Activated CD4-positive, alpha-beta T cell treated with anti-CD3 and anti-CD28 coated beads, Interleukin-2, Interleukin-4, amounts not matched to agents 100 ng/mL and 50 ng/mL, durations not matched to agents 16 hours and 8 hours (primary cell): ENCODE measurements at places on chromosomes 6 and 20.
A peak's percentile ranks its signal among the peaks of the same experiment; 100 is the strongest.

GRCh38 chr6:137423451-137424168 is 70.6 kb downstream of the OLIG3 start:
- no peak for DNase-seq

GRCh38 chr20:38255393-38255792 is 5.1 kb downstream of the KIAA1755 start:
- DNase-seq: no peak

GRCh38 chr6:134266776-134267175 is 51.1 kb downstream of the SGK1 start:
- DNase-seq: no peak

GRCh38 chr20:8854571-8854970 is 214.3 kb upstream of the PLCB4 start:
- DNase-seq: no peak

- no peak for DNase-seq
Observed at GRCh38 chr6:128641703-128642102, 121.3 kb upstream of the PTPRK start.

DNA sequence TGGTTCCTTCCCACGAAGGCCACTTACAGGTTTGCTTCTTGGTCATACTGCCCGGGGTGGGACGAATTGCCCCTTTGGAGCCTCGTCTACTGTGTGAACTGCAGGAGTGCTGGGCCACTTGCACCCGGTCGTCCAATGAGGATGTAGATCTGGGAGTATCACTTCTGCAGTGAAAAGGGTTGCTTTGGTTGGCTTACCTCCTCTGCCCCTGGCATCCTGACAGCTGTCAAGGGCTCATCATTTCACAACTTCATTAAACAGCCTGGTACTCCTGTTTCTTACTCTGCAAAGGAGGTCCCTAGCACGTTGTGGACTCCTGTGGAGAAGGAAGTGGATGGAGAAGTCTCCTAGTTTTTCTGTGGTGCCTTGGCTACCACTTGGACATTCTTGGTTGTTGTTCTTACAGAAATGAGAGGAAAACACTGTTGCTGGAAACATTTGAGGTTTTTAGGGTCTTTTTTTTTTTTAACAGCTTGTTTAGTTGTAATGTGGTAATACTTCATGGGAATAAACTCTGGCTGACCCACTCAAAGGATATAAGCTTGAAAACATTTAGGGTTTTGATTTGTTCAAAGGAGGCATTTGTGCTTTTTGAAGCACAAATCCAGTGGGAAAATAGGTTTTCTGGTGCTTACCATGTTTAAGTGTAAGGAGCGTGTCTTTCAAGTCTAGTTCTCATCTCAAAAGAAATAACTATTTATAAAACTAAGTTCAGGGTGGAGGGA is 60.7 kb downstream of the AKAP12 start:
- no peak for DNase-seq

GRCh38 chr6:36296240-36296639 is 26.4 kb downstream of the PNPLA1 start:
- DNase-seq: no peak

DNA sequence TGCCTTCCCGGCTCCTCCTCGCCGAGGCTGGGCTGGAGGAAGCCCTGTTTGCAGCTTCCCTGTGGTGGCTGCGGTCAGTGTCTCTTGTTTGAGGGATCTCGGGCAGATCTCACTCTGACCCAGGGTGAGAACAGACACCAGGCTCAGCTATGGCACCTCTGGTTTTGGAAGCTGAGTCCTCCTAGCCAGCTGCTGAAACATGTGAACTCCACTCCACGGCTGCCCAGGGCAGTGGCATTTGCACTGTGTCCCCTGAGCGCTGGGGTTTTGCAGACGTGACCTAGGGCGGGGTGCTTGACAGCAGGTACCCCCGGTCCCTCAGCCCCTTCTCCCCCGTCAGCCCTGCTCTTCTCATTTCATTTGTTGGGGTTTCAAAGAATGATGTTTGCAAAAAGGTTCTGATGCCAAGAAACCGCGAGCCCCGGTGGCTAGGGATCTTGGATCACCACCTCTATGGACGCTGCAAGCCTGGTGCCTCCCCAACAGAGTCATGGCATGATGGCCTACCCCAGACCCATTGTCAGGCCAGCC is 55.0 kb upstream of the DACT2 start:
- no peak for DNase-seq

DNA sequence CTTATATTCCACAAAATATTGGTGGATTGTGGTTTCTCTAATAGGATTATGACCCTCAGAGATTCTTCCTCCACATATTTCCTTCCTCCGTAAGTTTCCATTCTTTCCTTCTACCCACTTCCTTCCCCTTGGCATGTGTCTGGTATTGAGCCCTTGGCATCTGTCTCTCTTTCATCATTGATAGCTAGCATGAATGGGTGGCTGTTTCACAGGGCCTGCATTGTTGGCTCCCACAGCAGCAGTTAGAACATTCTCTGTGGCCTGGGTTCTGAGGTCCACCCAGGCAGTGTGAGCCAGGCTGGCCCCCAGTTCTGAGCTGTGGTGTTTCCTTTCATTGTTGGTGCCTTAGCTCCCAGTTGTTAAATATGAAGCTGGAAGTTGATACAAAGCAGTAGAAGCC is 125.3 kb downstream of the ANKS1A start:
- DNase-seq: no peak

- no peak for DNase-seq
Observed at GRCh38 chr6:79239536-79240168, 5.2 kb upstream of the HMGN3 start.

GRCh38 chr6:72654071-72654621 is 32.3 kb downstream of the KCNQ5 start:
- DNase-seq: no peak

- peak; percentile 3 for DNase-seq
Observed at GRCh38 chr20:25484911-25485511, 77.5 kb downstream of the GINS1 start.

GRCh38 chr6:34696189-34696738 is 303 bp downstream of the ILRUN start:
- DNase-seq: no peak

DNA sequence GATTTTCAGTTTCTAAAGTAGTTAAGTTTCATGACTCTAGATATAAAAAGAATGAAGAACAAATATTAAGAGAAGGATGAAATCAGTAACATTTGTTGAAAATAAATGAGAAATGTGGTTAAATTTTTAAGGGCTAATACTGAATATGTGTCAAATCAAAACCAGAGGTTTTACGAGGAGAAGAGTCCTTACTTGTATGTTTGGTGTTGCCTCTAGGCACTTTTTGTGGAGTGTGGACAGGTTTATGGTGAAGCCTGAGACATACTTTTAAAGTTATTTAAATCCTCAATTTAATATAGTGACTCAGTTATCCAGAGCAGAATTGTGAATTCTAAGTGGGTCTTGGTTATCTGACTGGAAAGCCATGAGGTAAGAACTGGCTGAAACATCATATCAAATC is 68.7 kb downstream of the COL19A1 start:
- DNase-seq: no peak

- DNase-seq: no peak
Observed at GRCh38 chr20:11522366-11522741, 395.3 kb upstream of the BTBD3 start.

DNA sequence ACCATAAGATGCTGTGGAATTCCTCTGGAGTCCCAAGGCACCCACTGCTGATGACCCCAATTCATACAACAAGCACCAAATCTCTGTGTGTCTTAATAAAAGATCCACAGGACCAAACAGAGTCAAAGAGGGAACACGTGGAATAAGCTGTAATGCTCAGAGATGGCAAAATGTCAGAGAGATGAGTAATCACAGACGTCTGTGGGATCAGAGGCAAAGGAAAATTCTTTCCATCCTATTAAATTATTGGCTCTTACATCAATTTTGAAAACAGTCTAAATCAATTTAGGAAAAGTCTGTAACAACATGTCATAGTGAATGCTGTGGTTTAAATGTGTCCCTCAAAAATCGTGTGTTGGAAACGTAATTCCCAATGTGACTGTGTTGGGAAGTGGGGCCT is 17.5 kb upstream of the SAMD3 start:
- DNase-seq: no peak

- no peak for DNase-seq
Observed at GRCh38 chr6:114520976-114521375, 178.2 kb upstream of the HS3ST5 start.

- no peak for DNase-seq
Observed at GRCh38 chr6:67594366-67594765, 1040.7 kb upstream of the ADGRB3 start.

- no peak for DNase-seq
Observed at GRCh38 chr6:156916130-156916801, 139.1 kb downstream of the ARID1B start.

- DNase-seq: peak; percentile 84
Observed at GRCh38 chr20:49928411-49929141, 7.6 kb upstream of the RNF114 start.

- DNase-seq: no peak
Observed at GRCh38 chr6:98848539-98849242, 14.3 kb downstream of the POU3F2 start.

- DNase-seq: no peak
Observed at GRCh38 chr6:38796850-38797249, 81.7 kb downstream of the DNAH8 start.

- DNase-seq: no peak
Observed at GRCh38 chr6:90118069-90118468, 178.6 kb downstream of the BACH2 start.

GRCh38 chr20:56391596-56392131 is 351 bp downstream of the AURKA start:
- no peak for DNase-seq

GRCh38 chr6:129597023-129597713 is 112.8 kb downstream of the ARHGAP18 start:
- DNase-seq: no peak

DNA sequence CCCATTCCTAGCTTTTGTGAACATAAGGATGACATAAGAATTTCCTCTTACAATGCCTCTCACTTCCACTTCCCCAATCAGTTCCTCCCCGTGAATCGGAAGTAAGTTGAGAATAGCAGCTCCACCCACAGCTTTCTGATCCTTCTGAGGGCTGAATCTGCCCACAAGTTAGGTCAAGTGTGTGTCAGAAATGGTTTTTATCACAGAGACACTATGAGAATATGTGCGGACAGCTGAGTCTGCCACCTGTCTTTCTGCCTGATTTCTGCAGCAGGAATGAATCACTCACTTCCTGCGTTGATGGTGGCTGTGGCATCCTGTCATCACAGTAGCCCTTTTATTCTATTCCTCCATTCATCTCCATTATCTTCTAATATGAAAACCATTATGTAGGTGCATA is 70.2 kb downstream of the RIN2 start:
- DNase-seq: peak; percentile 72

GRCh38 chr6:170292111-170292406 is 1.2 kb upstream of the DLL1 start:
- no peak for DNase-seq

DNA sequence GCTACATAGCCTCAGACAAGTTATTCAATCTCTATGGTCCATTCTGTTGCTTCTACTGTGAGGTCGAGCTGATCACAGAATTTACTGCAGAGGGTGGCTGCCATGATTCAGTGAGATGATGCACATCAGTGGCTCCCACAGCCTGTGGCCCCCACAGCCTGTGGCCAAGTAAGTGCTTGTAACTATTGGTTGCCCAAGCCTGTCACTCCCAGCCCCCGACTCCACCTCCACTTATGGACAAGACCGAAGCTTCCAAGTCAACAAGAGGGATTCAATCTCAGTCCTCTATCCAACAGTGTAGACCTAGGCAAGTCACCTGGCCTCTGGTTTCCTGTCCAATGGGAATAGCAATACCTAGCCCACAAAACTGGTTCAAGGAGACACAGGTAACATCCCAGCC is 8.2 kb downstream of the KCNK5 start:
- no peak for DNase-seq

GRCh38 chr20:23820493-23820892 is 6.0 kb downstream of the CST2 start:
- DNase-seq: no peak

GRCh38 chr6:2971420-2972218 is at the start of gene SERPINB6:
Gene SERPINB6 (minus strand): TSS chr6:2971567. CDS start chr6:2959332, 12,235 bp downstream.
- peak; percentile 31 for DNase-seq

DNA sequence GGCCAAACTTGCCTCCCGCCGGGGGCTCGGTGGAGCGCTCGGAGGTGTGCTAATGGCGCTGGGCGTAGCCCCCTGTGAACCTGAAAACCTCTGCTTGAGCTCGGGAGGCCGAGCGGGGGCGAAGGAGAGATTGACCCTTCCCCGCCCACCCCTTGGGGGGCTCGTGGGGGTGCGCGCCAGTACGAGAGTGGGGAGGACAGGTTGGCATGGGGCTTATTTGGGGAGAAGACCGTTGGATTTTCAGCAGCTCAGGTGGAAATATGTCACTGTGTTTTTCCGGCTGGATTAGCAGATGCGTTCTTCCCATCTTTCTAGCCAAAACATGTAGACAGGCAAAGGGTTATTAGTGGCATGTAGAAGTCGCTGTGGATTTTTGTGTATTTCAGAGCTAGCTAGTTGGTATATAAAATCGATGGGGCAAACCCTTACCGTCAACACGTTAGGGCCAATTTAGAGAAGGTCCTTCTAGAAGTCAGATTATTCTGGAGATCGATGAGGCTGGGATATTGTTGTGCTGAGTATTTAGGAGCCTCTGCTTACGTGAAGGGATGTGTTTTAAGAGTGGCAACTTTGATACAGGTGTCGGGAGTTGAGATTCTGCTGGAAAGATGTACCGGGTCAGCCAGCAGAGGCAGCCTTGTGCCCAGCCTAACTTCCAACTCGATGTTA is 525 bp downstream of the NCOA7 start:
- DNase-seq: peak; percentile 61

DNA sequence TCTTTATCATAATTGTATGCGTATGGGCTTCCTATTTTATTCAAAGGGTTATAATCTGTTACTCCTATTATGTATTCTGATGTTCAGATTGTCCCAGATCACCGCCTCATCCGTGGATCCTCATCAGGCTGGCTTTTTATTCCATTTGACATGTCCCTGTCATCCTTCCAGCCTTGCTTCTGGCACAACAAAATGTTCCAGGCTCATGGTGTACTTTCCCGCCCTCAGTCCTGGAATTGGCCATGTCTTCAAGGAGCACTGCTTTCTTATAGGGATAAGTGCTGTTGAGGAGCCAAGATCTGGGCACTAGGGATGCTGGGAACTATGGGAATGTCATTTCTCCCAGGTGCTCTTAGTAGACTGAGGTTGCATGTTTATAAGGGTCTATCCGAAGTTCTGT is 207.8 kb downstream of the JARID2 start:
- DNase-seq: no peak

GRCh38 chr6:4491501-4492260 is 284.5 kb upstream of the CDYL start:
- no peak for DNase-seq
